ENCODE measurements at places on chromosomes 3 and 15.

DNA sequence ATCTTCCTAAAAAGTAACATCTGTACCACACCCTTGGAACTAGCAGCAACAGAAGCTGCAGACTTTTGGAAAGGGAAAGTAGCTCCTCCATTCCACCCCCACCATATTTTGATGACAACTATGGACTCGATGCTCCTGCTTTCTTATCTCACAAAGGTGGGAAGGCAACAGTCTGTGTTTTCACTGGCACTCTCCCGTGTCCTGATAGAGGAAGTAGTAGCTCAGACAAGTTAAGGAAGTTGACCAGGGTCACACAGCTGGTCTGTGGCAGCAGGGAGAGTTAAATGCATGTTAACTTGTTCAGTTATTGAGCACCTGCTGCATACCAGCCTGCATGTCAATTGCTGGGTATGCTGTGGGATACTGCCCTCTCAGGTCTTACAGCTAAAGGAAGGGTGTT is 33.1 kb downstream of the BHLHE40 start:
- DNase-seq: no peak

- DNase-seq: no peak
Measured at GRCh38 chr15:69543681-69544364, 91.2 kb downstream of the RPLP1 start.

GRCh38 chr15:27219636-27220035 is 248.7 kb downstream of the GABRG3 start:
- DNase-seq: no peak

DNA sequence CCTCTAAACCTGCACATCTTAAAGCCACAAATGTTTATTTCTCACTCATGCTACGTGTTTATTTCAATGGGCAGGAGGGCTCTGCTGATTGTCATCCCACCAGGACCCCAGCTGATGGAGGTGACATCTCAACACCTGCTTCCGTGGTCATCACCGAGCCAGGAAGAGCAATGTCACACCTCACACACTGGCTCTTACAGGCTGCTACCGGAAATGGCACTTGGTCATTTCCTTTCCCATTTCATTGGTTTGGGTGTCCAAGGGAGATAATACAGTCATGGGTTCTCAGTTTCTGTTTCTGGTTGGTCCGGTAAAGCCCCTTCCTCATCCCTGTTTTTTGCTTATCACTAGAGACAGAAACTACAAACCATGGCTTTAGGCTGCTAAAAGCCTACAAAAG is 41.9 kb downstream of the ABHD2 start:
- DNase-seq: no peak

GRCh38 chr15:67303490-67304363 is 49.1 kb downstream of the IQCH start:
- no peak for DNase-seq

DNA sequence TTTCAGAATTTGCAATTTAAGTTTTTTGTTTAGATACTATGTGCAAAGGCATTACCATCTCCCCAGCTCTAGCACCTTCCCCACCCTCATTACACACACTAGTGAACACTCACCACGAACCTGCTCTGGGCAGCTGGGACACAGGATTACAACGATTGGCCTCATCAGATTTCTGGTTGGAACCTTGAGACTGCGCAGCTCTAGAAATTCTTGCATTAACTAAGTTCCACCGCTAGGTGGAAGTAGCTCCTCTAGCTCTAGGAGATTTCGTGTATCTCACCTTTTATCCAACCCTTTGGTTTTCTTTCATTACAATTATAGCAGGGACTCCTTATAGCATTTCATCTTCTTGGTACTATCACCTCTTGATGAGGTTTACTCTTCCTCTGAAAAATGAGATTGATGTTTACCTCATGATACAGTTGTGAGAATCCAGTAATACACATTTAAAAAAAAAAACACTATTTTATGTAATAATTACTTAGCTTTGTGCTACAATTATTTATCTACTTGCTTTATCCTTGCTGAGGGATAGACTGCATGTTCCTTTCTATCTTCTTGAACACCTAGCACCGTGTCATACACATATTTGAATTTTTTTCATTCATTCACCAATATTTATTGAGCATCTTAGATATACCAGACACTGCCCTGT is 28.7 kb upstream of the PLOD2 start:
- DNase-seq: peak; percentile 48

GRCh38 chr3:148642214-148642613 is 55.5 kb upstream of the AGTR1 start:
- DNase-seq: no peak
